Inflammatory macrophage treated with lipopolysaccharide for 1 hour (primary cell): ENCODE measurements at places on chromosomes 12 and 14.

DNA sequence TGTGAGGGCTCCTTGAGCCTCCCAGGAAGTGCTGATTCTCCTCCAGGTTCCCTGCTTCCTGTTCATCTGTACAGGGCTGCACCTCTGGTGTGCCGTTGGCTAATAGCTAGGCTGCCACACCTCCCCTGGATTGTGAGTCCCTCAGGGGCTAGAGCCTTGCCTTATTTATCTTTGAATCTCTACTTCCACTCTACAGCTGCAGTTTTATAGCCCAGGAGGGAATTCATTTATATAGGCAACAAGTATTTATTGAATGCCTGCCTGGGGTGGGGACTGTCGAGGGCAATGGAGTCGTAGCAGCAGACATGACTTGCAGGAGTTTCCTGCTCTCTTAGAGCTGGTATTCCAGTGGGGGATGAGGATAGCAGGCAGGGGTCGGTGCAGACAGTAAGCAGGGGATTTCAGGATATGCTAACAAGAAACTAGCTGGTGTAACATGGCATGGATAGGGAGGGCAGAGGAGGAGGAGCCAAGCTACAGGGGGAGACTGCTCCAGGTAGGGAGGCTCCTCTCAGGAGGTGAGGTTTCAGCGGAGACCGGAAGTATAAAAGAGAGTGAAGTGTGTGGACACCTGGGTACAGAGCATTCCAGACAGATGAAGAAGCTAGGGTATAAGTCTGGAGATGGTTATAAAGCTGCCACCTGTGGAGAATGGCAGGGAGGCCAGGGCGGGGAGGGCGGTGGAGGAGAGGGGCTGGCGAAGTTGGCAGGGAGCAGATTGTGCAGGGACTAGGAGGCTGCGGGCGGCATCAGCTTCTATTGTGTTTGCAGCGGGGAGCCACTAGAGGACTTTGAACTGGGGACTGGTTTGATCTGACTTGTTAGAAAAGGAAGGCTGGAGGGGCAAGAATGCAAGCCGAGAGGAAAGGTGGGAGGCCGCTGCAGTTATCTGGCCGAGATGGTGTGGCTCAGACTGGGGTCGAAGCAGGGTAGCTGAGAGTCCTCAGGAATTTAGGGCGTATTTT is 17.2 kb downstream of the USP30 start:
- DNase-seq = no peak

DNA sequence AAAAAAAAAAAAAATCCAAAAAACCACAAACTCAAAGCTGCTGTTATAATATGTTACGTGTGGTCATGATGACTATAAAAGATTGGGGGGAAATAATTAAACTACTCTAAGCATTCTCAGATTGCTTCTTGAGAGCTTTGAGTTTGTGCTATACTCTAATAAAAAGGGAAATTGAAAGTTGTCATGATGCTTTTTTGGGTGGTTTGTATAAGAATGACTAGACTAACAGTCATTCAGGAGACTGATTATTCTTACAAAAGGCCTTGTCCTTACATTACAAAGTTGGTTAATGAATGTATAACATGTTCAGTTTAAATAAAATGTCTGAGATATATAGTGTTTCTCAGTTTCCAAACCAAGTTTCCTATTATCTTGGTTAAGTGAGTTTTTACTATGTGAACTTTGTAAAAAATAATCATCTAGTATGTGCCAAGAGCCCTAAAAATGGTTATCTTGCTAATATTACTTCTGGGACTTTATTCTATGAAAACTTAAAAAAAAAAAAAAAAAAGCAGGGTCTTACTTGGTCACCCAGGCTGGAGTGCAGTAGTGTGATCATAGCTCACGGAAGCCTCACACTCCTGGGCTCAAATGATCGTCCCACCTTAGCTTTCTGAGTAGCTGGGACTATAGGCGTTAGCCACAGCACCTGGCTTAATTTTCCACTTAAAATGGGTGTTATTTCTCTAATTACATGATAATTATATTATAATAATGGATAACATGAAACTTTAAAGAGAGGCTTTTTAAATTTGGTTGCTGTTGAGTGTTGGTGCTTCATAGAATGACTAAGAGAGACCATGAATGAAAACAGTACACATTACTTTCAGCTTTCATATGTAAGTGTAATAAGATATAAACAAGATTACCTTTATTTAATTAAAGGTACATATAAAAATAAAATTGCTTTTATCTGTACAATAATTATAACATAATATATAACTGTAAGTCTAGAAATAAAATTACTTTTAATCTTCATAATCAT is 459.6 kb upstream of the RGS6 start:
- no peak for DNase-seq

GRCh38 chr14:101480747-101481530 is 80.4 kb upstream of the DIO3 start:
- no peak for DNase-seq

- DNase-seq = peak; percentile 52
Measured at GRCh38 chr12:57166971-57167371, 19.6 kb upstream of the LRP1-AS start.

DNA sequence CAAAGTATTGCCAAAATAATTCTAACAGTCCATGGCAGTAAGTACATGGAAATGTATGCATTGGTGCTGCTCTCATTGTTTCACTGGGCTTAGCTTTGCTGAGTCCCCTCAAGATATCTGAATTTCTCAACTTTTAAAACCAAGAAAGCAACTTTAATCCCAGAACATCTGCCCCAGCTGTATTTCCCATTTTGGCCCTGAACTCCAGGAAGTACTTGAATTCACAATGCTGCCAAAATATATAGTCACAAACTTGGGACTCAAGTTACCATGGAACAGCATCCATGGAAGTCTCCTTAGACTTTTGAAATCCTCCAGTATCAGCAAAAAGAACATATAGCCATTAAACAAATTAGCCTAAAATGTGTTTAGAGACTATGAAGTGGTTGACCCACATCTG is 78.5 kb upstream of the FLRT2 start:
- no peak for DNase-seq

GRCh38 chr12:3091382-3092241 is 14.4 kb downstream of the TSPAN9 start:
- DNase-seq = no peak

DNA sequence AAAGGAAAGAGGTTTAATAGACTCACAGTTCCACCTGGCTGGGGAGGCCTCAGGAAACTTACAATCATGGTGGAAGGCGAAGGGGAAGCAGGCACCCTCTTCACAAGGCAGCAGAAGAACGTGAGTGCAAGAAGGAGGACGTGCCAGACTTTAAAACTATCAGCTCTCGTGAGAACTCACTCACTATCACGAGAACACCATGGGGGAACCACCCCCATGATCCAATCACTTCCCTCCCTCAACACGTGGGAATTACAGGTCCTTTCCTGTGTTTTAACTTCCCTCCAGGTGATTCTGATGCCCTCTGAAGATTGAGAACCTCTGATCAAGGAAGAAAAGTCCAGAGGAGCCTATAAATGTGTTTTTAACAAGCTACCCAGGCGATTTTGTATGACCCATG is 358.7 kb downstream of the MED13L start:
- no peak for DNase-seq
